Testis (tissue), 5 donors: ENCODE measurements at places on chromosomes 1 and 21.
A peak's percentile ranks its signal among the peaks of the same experiment; 100 is the strongest.

GRCh38 chr21:14273736-14274538, 58.0 kb downstream of the RBM11 start:
- peak; percentile 77 for DNase-seq

GRCh38 chr1:46102769-46103476, 29.5 kb downstream of the PIK3R3 start:
- DNase-seq: no peak

DNA sequence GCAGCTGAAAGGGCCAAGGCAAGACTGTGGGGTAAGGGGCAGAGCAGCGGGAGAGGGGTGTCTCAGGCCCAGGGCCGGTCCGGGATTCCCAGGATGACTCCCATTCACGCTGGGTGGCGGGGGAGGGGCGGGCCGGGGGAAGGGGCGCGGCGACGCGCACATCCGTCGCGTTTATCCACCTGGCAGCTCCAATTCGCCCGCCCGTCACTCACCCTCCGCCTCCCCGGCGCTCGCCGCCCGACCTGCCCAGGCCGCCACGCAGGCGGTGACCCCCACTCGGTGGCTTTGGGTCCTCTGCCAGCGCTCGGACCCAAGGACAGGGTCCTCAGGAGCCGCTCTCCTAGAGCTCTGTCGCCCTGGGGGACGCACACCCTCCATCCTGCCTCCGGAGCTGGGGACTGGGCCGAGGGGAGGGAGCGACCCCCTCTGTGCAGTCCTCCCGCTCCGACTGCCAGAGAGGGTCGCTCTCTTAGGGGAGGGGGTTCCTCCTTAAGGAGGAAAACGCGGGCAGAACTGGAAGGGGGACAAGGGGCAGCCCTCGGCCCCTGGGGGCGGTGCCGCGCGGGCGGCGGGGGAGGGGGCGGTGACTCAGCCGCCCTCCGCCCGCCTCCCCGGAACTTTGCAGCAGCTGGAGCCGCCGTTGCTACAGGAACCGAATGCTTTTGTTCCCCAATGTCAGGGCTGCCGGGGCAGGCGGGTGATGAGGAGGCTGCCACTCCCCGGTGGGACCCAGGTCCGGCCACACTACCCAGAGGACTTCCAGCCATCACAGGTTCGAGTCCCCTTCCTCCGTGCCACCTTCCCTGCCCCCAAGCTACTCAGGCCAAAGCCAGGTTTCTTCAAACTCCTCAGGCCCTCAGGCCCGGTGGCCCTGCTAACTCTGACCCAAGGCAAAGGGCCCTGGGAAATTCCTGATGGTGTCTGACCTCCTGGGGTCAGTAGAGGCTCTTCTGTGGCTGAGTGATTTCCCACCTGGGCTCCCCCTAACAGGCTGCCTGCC, 3.4 kb downstream of the ADGRB2 start:
- peak; percentile 50 for DNase-seq

DNA sequence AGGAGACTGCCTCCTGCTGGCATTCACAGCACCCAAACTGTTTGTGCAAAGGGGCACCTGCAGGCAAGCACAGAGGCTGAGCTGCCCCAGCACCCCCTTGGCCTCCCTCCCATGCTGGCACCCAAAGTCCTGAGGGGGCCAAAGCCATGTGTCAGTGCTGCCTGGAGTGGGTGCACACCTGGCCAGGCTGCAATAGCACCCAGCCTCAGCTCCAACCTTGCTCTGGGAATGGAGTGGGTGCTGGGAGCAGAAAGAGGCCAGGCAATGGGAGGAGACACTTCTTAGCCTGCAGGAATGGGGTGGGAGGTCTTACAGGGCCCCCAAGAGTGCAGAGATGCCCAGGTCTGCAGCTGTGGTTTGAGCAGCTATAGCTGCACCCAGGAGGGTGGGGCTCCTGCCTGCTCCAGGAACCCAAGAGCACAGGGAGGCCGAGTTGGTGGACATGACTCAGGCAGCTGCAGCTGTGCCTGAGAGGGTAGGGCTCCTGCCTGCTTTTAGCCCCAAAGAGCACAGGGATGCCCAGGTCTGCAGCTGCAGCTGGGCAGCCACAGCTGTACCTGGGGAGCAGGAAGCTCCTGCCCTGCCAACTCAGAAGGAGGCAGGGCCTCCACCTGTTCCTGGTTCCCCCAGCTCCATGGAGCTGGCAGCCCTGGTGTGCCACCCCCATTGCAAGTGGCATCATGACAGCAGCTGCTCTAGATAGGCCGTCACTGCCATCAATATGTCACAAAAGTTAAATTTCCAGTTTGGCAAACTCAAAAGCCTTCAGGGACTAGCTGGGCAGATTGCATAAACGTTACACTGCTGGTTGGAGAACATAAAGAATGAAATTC, 5.3 kb upstream of the CHD1L start:
- DNase-seq: no peak

- DNase-seq: no peak
These were observed 584.9 kb upstream of the PBX1 start for GRCh38 chr1:163974120-163974519.

DNA sequence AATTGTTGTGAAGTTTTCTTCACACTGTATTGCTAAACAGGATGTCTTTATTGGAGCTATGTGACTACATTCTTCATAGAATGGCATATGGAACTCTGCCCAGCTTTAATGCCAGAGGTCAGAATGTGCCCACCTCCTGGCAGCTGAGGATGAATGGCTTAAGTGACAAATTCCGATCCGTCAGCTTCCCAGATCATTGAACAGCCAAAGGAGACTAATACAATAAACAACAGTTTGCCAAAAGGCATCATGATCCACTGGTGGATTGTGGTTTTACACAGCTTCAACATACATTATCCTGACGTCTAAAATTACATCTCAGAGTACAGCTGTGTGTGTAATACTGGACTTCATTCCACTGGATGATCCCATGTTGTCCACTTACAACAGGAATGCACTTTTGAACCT, 68.7 kb upstream of the C1orf105 start:
- no peak for DNase-seq

DNA sequence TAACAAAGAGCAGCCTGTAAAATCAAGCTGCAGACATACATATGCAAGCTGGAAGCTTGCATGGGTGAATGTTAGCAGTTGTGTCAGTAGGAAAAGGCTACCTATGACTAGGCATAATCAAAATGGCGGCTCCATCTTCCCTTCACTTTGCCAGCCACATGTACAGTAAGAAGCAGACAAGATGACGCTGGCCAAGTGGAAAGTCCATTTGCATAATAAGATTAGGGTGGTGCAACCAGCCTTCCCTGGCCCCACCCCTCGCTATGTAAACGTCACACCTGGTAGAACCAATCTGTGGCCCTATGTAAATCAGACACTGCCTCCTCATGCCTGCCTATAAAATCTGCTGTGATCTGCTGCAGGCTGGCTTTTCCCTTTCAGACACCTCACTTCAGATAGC, 171.9 kb upstream of the USP25 start:
- DNase-seq: no peak

DNA sequence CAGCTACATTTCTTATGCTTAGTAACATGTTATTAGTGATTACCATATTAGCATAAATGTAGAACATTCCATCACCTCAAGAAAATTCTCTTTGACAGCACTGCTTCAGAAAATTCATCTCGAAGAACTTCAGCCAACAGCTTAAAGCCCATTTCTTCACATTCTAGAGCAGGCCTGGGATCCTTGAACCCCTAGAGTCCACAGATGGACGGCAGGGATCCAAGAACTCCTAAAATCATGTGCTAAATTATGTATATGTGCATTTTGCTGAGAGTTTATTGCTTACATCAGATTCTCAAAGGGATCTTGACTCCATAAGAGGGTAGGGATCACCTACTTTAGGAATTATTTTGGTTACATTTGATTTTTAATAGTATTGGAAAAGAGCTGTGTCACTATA, 76.2 kb upstream of the TEKT2 start:
- DNase-seq: no peak

DNA sequence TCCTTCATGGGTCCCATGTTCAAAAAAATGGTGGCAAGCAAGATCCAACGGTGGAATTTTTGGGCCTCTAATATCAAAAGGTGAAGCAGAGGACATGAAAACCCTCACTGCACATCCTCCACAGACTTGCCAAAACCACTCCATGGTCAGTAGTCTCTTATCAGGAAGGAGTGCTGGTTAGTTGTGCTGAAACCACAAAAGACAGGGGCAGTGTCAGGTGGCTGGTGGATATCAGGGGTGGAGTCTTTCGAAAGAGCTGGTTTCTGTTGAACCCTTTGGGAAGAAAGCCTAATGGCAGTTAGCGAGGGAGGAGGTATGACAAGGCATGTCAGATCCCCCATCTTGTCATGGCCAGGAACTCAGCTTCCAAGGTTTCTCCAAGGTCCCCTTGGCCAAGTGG, 395.9 kb upstream of the CAMK1G start:
- DNase-seq: no peak
